ENCODE measurements at places on chromosomes 13 and 19. TPM values are rescaled to one million over a fixed set of nuclear protein-coding genes. Genes with fewer than 3 reads are reported as not detected.

GRCh38 chr13:36862002-36862685 lies 43.1 kb downstream of the RFXAP start:
- peaks cover 4% of the 10 kb centered on the region for H3K4me1 ChIP-seq
- no peak overlapping the region for H3K4me3 ChIP-seq

GRCh38 chr13:60120617-60121336 lies 43.0 kb downstream of the DIAPH3 start:
- no peak for DNase-seq
- no peaks in the 10 kb centered on the region for H3K27me3 ChIP-seq
- no peak overlapping the region for H3K4me3 ChIP-seq
- H3K36me3 ChIP-seq: peaks cover 8% of the 10 kb centered on the region

Gene RNF17
- not detected for total RNA-seq

Gene CCL25
- total RNA-seq: 0.29 TPM

Gene CEACAM7
- not detected for total RNA-seq

Gene CABP5
- not detected for total RNA-seq
